RPMI8226 (cell line): ENCODE measurements at places on chromosomes 1 and 21.

DNA sequence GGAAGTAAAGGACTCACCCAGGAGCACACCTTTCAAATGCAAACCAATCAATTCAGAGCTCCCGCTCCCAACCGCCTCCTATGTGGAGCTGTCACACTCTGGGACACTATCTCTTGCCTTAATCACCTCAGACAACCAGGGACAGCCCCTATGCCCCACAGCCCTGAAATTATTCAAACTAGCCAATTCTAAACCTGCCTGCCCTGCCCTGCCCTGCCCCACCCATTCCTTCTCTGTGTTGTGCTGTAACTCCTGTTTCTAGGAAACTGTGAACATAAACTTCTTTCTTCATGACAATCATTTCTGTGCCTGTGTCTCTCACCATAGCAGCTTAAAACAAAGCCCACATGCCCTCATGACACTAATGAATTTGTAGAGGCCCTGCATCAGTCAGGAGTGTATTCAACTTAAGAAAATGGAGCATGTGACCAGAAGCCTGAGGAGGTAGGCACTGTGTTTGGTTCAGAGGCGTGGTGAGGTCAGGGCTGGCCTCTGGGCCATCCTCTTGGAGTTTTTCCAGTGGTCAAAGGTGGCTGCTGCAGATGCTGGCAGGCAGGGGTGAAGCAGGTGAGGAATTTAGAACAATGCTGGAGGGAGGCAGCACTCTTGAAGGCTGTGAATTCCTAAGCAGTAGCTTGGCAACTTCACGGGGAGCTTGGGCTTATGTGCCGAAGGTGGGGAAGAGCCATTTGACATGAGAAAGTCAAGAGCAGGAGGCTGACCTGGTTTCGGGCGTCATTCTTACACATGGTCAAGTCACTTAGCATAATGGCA lies 74.5 kb downstream of the RHOU start:
- no peak for DNase-seq

DNA sequence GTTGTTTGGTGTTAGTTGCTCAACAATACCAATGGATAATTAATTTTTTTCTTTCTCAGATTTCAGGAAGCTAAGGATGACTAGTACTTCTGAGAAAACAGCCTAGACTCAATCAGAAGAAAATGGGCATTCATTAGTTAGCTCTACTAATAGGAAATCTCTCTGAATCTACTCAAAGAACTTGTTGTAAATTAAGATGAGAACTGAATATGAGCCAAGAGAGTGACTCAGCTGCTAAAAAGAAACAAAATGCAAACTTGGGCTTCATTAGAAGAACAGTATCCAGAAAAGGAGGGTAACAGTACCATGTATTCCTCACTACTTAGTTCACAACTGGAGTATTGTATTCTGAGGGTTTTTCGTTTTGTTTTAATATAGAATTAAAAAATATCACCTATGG lies 12.5 kb downstream of the FOXJ3 start:
- no peak for DNase-seq

DNA sequence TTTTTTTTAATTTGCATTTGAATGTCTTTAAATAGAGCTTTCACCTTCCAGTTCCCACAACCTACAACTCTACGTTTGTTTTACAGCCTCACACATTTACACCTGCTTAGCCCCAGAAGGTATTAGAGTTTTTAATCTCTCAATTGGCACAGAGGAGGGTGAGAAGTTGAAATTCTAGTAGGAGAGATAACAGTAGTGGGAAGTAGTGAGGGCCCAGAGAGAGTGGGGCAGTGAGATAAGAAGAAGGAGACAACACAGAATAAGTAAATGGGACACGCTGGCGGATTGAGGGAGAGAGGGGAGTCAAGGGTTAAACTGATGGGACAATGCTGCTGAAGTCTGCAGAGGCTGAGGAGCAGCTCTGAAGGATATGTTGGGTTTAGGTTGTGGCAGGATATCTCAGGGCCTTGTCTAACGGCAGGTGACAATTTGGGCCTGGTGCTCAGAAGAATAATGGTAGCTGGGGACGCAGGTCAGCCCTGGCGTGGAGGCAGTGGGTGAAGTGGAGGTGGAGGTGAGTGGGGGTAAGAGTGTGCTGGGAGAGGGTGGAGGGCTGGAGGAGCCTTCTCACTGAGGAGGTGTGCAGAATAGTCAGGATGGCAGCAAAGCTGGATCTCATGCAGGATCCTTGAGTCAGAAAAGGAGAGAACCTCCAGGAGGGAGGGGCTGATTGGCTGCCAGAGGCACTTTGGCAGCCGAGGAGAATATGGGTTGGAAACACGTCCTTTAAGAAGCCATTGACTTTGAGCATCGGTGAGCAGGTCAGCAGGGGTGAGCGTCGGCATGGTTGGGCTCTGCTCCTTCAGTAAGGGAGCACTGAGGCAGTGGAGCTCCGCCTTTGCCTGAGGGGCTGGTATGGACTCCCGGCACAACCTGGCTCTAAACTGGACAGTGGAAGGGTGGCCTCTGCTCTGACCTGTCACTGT lies 72.9 kb downstream of the SYT6 start:
- no peak for DNase-seq

GRCh38 chr1:240998024-240998423 lies 359.0 kb downstream of the RGS7 start:
- no peak for DNase-seq

GRCh38 chr1:190320952-190321351 lies 156.7 kb downstream of the BRINP3 start:
- DNase-seq = no peak
